ENCODE measurements at places on chromosomes 12 and 14.

DNA sequence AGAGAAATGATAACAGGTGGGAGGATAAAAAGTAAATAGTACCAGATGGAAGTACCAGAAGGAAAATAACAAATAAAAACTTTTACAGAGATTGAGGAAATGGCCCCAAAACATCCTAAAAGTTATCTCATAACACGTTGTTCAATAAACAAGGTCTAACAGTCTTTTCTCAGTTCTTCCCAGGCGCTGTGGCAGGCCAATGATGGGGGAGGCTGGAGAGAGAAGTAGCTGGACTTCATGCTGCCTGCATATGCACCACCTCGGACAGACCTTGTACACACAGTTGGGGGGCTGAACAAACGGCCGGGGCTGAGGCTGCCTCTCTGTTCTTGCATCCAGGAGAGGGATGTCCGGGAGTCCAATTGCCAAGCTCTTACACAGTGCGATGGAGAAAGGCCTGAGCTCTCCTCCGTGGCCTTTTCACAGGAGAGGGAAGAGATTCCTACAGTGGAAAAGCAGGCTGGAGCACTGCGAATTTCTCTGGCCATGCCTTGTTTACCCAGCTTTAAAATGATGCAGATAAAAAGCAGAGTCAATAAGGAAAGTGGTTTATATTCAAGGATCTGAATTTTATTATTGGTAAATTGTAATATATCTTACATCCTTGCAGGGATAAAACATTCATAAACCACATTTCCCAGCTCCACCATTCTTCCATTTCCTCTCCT, 109.8 kb downstream of the PHLDA1 start:
- no peak for DNase-seq

DNA sequence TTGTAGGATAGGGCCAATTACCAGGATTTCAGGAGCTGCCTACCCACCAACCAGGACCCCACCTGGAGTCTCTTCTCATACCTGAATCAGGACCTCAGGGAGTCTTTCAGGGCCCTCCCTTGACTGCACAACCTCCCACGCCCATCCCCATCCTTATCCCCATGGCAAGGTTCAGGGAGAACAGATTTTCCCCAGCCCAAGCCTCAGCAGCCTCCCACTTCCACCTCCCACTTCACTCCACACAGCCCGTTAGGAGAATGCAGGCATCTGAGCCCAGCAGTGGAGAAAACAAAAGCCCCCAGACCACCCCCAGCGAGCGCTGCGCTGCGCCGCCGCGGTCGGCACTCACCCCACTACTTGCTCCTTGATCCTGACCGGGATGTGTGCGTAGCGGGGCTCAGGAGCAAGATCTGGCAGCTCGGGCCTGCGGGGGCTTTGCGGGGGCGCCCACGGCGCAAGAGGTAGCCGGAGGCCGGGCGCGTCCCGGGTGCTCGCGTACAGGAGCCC, 1.4 kb downstream of the B4GALNT1 start:
- DNase-seq = no peak

DNA sequence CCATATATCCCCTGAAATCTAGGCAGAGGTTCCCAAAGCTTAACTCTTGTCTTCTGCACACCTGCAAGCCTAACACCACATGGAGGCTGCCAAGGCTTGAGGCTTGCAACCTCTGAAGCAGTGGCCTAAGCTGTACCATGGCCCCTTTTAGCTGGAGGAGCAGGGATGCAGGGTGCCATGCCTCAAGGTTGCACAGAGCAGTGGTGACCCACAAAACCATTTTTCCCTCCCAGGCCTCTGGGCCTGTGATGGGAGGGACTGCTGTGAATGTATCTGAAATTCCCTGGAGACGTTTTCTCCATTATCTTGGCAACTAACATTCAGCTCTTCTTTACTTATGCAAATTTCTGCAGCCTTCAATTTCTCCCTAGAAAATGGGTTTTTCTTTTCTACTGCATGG, 210.0 kb upstream of the KITLG start:
- no peak for DNase-seq

DNA sequence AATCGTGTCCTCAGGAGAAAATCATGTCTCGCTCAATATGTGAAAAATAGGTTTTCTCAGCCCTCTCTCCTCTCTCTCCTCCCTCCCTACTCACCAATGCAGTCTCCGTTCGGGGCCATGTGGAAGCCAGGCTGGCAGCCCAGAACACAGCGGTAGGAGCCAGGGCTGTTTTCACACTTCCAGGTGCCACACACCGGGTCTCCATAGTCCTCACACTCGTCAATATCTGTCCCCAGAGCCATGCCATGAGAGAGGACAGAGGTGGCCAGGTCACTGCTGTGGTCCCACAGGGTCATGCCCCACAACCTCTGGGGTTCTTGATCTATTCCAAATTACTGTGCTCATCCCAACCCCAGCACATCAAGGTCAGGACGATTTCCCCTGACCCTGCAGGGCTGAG, 13.5 kb downstream of the ISCA2 start:
- no peak for DNase-seq

GRCh38 chr12:12115514-12115913, 44.8 kb downstream of the BCL2L14 start:
- DNase-seq = no peak

DNA sequence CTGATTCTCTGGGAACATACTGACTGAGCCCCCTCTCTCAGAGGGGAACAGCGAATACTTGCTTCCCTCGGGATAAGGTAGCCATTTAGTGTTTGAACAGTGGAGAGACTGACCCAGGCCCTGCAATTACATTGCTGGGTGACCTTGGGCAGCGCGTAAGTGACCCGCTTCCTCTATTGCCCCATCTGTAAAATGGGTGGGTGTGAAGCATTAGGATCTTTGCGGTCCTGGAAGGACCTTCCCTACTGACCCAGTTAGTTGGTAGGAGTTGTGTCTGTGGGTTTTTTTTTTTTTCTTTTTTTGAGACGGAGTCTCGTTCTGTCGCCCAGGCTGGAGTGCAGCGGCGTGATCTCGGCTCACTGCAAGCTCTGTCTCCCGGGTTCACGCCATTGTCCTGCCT, 1.2 kb upstream of the KMT5A start:
- no peak for DNase-seq

- no peak for DNase-seq
Measured at GRCh38 chr14:22555384-22556011, 33.5 kb downstream of the DAD1 start.

DNA sequence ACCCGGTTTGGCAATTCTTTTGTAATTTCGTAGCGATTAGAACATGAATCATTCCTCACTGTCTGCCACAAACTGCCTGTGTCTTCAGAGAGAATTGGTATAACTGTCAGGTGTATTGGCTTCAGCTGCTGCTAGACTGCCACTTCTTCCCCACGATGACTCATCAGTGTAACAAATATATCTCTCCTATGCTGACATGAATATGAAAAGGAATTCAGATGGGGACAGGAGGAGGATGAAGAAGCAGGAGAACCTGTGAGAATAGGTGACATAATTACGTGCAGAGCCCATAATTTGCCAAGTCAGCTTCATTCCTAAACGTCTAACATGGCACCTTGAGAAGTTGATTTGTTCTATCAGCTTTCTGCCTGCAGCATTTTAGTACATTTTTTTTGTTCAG, 64.9 kb downstream of the FRMD6 start:
- DNase-seq = no peak

DNA sequence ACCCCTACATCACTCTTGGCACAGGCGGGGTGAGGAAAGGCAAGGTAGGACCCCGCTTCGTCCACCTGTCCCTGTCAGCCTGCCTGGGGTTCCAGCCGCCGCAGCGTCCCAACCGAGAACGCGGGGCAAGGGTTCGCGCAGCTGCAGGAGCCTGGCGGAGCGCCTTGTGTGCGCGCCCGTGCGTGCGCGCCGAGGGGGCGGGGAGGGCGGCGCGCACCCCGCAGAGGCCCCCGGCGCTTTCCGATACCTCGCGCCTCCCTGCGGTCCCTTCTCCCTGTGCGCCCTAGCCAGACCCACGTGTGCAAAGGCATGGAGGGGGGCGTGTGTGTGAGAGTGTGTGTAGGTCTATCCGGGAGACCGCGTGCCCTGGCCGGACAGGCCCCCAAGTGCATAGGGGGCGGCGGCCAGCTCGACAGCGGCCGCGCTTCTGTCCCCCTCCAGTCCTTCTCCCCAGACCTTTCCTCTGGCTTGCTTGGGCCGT, 122.4 kb downstream of the TSPAN9 start:
- no peak for DNase-seq

DNA sequence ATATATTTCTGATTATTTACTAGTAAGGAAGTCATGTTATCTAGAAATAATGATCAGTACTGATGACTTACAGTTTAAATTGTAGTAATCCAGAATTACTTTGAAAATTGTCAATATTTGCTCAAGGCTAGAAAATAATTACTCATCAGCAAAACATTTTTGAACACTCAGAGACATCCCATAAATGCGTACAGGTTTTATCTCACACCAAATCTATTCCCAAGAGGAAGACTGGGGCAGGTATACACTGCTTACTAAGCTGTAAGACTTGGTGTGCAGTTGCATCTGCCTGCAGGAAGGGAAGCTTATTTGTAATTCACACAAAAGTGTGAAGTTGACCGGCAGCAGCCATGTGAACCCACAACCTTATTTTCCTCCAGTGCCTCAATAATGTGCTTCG, 146.4 kb downstream of the CCER1 start:
- no peak for DNase-seq

GRCh38 chr14:34067587-34067986, 116.7 kb upstream of the EGLN3 start:
- DNase-seq = no peak

DNA sequence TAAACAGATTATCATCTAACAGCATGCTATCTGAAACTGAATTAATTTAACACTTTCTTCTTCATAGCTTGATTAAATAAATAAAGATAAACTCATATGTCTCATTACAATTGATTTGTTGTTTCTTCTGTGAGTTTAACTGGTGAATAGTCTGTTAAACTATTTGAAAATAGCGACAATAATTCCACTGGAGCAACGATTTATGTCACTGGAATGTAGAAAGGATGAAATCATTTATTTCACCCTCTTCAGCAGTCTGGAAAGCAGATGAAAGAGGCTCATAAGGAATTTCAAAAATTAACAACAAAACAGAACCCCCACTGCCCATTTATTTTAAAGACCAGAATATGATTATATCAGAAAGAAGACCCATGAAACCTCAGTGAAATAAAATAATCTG, 1165.1 kb upstream of the USP15 start:
- DNase-seq = no peak

DNA sequence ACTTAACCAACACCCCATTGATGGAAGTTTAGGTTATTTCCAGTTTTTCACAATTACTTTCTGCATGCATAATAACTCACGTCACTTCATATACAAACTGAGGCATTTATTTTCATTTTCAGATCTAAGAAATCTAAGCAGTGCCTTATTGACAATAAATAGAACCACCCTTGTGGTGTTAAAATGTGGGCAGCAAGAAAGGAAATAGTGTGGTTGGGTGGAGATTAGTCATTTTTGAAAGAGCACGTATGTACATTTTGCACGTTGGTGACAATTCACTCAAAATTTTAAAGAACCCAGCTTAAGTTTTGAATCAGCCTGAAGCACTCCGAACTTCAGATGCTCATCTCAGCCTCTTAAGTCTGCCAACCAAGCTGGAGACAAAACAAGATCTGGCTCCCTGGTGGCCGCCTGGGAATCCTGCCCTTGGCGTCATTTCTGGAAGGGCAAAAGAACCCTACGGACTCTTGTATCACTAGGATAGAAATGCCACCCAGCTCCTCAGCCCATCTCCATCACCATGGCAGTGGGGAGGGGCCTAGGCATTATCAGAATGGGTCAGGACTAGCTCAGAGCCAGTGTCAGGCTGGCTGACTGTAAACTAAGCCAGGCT, 89.5 kb upstream of the BCL2L14 start:
- no peak for DNase-seq

DNA sequence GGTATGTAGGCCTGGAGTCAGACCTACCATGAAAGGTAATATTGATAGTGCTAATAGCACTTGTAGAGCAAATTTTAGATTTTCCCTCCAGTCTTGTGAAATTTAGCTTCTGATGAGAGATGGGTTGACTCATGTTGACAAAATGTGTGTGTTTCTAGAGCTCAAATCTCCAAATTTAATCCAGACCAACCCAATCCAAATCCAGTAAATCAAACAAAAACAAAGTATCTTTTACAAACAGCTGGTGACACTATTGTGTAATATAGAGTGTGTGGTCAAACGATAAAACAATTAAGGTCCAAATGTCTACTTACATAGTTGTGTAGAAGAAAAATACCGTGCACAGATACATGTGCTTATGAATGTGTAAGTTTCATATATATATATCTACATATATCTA, 63.4 kb upstream of the KITLG start:
- DNase-seq = no peak

GRCh38 chr12:47188576-47189441, 109.0 kb upstream of the AMIGO2 start:
- DNase-seq = no peak

DNA sequence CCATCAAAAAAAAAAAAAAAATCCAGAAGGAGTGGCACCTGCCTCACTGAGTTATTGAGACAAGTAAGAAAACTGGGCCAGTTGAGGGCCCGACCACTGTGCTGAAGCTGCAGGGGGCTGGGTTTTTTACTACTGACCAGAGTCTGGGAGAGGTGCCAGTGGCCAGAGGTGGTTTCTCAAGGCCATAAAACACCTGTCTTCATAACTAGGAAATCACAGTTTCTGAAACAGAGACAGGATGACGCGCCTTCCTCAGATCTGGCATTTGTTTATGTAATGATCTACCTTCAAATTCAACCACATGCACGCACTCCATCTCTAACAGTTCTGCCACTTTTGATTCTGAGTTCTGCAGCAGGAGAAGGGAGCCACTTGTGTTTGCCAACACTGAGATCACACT, 12.7 kb downstream of the TSPAN11 start:
- DNase-seq = no peak

- no peak for DNase-seq
Measured at GRCh38 chr12:42725809-42726208, 136.3 kb upstream of the PRICKLE1 start.

DNA sequence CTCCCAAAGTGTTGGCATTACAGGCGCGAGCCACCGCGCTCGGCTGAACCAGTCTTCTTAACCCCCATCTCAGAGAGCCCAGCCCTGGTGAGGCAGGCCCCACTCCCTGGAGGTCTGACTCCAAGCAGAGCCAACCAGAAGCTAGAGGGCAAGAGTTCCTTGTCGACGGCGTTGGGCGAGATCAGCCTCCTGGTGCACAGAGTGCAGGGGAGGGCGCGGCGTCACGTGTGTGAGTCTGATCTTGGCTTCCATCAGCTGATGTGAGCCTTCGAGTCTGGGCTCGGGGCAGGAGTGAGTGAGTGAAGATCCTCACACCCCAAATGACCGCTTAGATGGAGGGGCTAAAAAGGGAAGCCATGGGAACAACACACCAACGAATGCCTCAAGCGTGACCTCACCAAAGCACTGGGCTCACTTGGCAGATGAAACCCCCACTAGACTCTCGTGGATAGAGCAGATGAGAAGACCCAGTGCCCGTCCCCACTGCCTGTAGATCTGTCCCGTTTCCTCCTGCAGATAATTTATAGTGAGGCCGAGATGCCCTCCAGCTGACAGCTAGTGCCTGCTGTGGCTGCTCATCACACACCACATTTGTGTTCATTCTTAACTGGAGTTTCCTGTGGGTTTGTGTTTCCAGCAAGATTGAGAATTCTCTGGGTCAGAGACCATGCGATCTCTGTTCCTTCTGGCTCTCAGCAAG, 28.6 kb upstream of the ADGRD1 start:
- DNase-seq = no peak

Measured in stimulated activated CD4-positive, alpha-beta T cell treated with anti-CD3 and anti-CD28 coated beads, Interleukin-1b, Interleukin-23, amount 100 ng/mL, for 1 hour (primary cell).